Stimulated activated CD8-positive, alpha-beta memory T cell treated with anti-CD3 and anti-CD28 coated beads, Interleukin-7, amount 100 ng/mL, for 48 hours (primary cell): ENCODE measurements at places on chromosomes 12 and 14.

DNA sequence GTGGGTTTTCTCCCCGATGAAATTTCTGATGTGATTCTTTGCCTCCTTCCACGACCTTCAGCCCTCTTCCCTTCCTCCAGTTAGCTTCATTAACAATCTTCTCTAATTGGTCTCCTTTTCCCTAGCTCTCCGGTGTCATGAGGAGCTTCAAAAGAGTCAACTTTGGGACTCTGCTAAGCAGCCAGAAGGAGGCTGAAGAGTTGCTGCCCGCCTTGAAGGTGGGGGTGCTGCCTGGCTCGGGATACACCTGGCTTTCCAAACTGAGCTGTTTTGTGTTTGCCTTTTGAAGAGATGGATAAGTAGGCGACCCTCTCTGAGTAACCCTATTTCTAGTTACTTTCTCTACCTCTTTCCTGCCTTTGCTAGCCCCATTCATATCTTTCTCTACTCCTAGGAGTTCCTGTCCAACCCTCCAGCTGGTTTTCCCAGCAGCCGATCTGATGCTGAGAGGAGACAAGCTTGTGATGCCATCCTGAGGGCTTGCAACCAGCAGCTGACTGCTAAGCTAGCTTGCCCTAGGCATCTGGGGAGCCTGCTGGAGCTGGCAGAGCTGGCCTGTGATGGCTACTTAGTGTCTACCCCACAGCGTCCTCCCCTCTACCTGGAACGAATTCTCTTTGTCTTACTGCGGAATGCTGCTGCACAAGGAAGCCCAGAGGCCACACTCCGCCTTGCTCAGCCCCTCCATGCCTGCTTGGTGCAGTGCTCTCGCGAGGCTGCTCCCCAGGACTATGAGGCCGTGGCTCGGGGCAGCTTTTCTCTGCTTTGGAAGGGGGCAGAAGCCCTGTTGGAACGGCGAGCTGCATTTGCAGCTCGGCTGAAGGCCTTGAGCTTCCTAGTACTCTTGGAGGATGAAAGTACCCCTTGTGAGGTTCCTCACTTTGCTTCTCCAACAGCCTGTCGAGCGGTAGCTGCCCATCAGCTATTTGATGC lies 797 bp downstream of the ESPL1 start:
- DNase-seq: no peak

GRCh38 chr12:1185460-1186182 lies 194.6 kb downstream of the ERC1 start:
- DNase-seq: no peak

DNA sequence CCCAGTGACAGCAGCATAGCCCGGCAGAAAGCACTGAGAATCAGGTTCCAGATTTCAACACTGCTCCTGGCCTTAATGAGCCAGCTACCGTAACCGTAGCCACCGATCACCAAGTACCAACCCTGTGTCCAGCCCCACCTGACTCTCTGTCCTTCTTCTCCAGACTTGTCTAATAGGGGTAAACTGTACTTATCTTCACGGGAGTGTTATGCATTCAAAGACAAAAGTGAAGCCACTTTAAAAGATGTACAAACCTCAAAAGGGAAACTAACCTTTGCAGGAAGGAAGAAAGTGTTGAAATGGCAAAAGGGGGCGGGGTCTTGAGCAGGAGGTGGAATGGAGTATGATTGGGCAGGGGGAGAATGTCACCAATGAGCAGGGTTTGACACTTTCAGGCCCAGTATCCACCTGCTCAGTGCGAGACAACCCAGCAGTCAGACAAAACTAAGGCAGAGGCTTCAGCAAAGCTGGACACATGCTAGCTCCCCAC lies 226.1 kb downstream of the CHST11 start:
- DNase-seq: peak; percentile 74

GRCh38 chr14:95725685-95726336 lies 11.9 kb upstream of the TCL1A start:
- no peak for DNase-seq

GRCh38 chr12:126247936-126248335 lies 1182.7 kb downstream of the AACS start:
- DNase-seq: no peak

- DNase-seq: no peak
Measured at GRCh38 chr12:47186246-47186645, 106.5 kb upstream of the AMIGO2 start.

DNA sequence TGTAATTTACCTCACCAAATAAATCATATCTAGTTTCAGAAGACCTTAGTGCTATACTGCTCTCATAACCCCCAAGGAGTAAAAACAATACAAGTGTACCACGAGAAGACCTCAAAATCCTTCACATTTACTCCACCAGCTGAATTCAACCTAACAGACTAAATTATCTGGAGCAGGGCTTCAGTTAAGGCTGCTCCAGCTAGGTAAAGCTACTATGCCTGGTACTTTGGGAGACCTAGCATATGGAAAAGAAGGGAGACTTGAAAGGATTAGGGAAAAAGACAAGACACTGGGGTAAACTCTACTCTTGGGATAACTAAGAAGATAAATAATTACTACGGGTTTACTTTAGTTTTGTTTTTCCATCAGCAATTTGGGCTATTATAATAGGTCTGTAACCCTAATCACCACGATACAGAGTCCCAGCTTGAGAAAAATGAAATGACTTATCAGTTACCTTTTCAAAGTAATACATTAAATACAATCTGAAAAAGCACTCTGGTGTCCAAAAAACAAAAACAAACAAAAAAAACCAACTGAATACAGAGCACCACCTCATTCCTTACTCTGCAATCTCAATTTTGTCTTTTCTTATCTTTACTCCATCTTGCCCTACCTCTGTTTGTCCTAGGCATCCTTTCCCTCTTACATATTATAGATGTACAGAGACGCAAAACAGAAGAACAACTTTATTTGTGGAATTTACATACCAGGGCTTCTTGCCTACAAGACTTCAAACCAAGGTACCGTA lies 2.1 kb downstream of the EML5 start:
- DNase-seq: no peak

DNA sequence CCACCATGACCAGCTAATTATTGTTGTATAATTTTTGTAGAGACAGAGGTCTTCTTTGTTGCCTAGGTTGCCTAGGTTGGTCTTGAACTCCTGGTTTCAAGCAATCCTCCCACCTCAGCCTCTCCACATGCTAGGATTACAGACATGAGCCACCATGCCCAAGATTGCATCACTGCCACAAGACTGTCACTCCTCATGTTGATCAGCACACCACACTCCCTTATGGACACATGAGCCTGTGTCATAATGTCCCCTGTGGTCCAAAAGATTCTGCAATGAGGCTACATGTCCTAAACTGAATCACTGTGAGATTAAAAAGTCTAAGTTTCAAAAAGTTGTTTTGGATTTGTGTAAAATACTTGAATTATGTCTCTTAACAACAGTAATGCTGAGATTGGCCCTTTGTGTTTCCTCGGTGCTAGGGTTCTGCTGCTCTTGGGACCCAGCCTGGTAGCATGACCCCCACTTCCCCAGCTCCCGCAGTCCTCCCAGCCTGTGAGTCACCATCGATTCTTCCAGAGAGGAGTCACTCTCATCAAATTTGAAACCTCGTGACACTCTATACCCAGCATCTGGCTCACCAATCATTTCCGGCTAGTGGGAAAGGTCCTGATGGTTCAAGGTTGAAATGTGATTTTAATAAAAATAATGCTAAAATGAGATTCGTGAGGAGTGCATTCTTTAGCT lies 890.9 kb downstream of the VRK1 start:
- DNase-seq: no peak

GRCh38 chr12:59408431-59408830 lies 187.4 kb upstream of the SLC16A7 start:
- DNase-seq: no peak

- no peak for DNase-seq
Measured at GRCh38 chr14:37932008-37932407, 275.7 kb upstream of the SSTR1 start.

- DNase-seq: peak; percentile 5
Measured at GRCh38 chr14:89915114-89915878, 39.2 kb downstream of the EFCAB11 start.

- DNase-seq: no peak
Measured at GRCh38 chr12:72570601-72571000, 298.4 kb downstream of the TRHDE start.

GRCh38 chr12:22797701-22798100 lies 172.7 kb downstream of the ETNK1 start:
- no peak for DNase-seq
